ENCODE measurements at places on chromosomes 12 and 14. TPM values are rescaled to one million over a fixed set of nuclear protein-coding genes. Genes with fewer than 3 reads are reported as not detected.

Gene EP400
- 9.6 TPM for total RNA-seq

Gene IKZF4
- 1.4 TPM for total RNA-seq

Gene LRRC10
- total RNA-seq, result not detected

Gene MMP19
- 17.6 TPM for total RNA-seq
